M059J (cell line): ENCODE measurements at places on chromosomes 12 and 14. TPM values are rescaled to one million over a fixed set of nuclear protein-coding genes. Genes with fewer than 3 reads are reported as not detected.

DNA sequence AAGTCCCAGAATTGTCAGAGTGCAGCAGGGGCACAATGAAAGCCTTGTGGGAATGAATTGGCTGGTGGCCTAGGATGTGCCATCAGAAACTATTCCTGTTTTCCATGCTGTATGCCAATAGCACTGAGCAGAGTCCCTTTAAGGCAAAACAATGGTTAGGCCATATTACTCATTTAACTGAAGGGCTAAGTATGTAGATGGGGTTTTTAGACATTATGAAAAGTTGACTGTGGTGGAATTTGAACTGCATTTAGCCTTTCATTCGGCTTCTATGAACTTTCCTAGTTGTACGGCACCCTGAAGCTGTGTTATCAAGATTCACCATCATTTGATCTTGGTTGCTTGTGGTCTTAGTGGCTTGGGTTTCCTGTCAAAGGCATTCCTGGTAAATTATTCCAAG lies 24.8 kb downstream of the IL26 start:
- peak; percentile 94 for DNase-seq

CATSPERB gene
- not detected in 2 replicates for total RNA-seq

GRCh38 chr12:63844391-63845341 lies at the start of gene SRGAP1:
TSS of gene SRGAP1 (plus strand) at chr12:63844700. CDS start at chr12:63844817, 117 bp downstream.
- peak; percentile 77 for DNase-seq

DNA sequence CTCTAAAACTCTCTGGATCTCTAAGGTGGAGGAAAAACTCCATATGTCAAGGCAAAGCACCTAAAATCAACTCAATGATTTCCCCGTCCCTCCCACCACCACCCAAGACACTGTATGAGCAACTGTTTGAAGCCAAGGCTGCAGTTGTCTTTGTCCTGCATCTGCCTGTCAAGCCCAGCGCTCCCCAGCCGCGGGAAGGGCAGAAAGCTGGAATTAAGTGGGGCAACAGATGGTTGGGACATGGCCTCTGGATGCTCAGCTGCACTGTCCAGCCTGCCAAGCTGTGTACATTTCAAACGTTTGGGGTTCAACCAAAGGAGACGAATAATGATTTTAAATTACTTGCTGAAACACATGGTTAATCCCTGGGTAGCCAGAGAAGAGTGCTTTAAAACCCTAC lies 42.2 kb upstream of the PTGR2 start:
- no peak for DNase-seq

- no peak for DNase-seq
Observed at GRCh38 chr12:53805067-53805466, 53.3 kb upstream of the CISTR start.

DBX2 gene
- total RNA-seq, result not detected in 2 replicates

GRCh38 chr12:122979001-122979907 lies 1.2 kb upstream of the ARL6IP4 start:
- DNase-seq, result no peak

DNA sequence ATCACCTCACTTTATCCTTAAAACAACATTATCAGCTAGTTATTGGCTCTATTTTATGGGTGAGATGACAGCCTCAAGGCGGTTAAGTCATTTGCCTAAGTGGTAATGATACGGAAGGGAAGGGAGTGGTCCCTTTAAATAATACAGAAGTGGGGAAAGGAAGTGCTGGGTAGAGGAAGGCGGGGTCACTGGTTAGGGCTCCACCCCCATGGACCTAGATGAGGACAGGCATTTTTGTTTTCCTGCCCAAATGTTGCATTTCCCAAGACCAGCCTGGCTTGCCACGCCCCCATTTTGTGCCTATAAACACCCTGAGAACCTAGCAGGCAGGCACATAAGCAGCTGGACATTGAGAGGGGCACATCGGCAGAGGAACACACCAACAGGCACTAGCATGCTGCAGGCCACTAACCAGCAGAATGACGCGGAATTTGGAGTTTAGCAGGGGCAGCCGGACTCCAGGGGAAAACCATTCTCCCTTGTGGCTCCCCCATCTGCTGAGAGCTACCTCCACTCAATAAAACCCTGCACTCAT lies 100.9 kb downstream of the EPS8 start:
- no peak for DNase-seq

DNA sequence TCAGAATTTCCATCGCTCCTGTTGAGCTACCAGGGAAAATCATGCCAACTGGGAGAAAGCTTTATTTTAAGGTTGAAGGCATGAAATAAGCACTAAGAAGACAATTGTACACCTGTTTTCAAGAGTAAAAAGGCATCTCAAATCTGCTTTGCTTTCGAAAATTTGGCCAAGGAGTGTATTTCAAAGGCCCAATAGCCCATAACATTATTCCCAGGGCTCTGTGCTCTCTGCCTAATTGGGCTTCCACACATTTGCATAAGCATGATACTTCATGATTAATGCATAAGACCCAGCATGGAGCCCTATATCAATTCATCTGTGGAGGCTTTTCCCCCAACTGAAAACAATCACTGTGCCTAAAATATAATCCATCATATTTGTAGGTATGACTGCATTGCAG lies 258.5 kb downstream of the NOVA1 start:
- DNase-seq, result no peak

BCL11B gene
- total RNA-seq, result 0.02 TPM in 1 of 2 replicates, not detected in the other

DNA sequence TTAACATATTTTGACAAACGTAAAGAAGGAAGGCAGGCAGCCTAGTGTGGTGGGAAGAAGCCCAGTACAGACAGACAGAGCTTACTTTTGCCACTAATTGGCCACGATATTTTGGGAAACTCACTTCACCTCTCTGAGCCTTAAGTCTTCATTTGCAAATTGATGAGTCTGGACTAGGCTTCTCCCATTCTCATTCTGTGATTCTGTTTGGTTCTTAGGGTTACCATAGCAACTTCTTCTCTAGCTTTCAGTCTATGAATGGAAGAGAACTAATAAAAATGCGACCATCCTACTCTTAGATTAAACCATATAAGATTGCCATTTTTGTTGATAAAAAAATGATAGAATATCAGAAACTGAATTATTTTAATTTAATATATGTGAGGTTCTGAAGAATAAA lies 210.5 kb downstream of the SNAPC1 start:
- DNase-seq, result peak; percentile 21

DNA sequence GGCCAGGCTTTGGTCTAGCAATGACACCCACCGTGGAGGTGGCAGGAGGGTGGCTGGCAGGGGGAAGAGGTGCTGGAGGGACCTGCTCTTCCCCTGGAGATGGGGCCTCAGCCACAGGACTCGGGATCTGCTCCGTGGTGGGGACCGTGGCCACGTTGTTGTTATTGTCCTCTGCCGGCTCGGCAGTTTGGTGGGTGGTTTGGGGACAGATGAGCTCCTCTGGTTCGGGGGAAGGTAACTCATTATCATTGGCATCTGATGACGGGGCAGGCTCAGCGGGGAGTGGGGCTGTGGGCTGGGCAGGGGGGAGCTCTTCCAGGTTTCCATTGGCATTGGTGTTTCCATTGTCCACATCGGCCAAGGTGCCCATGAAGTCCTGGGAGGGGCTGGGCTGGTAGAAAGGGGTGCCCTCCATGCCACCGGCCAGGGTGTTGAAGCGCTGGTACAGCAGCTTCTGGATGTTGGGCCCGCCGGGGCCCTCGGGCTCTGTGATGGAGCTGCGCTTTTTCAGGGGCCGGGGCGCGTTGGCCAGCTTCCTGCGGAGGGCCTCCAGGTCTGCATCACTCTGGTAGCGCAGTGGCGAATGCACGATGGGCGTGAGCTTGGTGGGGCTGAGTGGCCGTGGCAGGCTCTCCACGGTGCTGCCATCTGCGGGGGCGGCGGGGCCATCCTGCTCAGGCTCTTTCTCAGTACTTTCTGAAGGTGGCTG lies 24.3 kb downstream of the ZFYVE21 start:
- no peak for DNase-seq

DNA sequence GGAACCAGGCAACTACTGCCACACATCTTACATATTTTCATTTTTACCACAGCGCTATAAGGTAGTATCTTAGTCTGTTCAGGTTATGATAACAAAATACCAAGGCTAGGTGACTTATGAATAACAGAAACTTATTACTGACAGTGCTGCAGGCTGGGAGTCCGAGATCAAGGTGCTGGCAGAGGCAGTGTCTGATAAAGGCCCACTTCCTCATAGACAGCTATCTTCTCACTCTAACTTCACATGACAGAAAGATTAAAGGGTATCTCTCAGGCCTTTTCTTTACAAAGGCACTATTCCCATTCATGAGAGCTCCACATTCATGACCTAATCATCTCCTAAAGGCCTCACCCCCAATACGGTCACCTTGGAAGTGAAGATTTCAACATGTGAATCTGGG lies 59.8 kb upstream of the MDM1 start:
- no peak for DNase-seq

ZFHX2 gene
- total RNA-seq, result 0.05 TPM in 1 of 2 replicates, not detected in the other

PPM1H gene
- total RNA-seq, result 5.2 and 9.2 TPM in 2 replicates

MYF6 gene
- not detected in 2 replicates for total RNA-seq

KRT2 gene
- not detected in 2 replicates for total RNA-seq

- DNase-seq, result no peak
Observed at GRCh38 chr14:64610049-64610746, 60.4 kb downstream of the PPP1R36 start.
